ENCODE measurements at places on chromosomes 16 and 17. TPM values are rescaled to one million over a fixed set of nuclear protein-coding genes. Genes with fewer than 3 reads are reported as not detected.

OR3A3 gene
- total RNA-seq: not detected

CACNG4 gene
- total RNA-seq: not detected

DNA sequence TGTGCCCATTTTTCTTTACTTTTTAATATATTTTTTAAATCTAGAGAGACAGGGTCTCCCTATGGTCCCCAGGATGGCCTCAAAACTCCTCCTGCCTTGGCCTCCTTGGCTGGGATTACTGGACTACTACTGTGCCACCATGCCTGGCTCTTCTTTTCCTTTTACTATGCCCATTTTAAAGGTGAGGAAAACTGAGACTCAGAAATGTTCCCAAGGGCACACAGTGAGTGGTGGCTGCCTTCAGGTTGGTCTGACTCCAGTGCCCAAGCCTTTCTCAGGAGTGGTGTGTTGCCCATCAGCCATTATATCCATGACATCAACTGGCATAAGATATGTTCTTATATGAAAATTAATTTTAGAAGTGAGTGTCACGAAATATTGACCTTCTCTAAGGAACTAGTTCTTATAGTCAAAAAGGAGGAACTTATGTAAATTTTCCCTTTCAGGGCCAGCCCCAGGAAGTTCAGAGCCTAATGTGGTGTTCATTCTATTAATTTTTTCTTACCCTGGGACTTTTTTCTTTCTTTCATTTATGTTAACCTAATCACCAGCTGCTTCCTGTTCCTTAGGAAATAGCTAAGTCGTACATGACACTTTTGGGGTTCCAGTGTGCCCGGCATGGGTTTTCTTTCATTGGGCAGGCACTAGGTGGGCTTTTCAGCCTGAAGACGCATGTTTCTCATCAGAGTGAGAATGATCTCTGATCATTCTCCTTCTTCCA, 17.9 kb upstream of the SPN start:
- DNase-seq: no peak

TBC1D3K gene
- total RNA-seq: not detected

DNA sequence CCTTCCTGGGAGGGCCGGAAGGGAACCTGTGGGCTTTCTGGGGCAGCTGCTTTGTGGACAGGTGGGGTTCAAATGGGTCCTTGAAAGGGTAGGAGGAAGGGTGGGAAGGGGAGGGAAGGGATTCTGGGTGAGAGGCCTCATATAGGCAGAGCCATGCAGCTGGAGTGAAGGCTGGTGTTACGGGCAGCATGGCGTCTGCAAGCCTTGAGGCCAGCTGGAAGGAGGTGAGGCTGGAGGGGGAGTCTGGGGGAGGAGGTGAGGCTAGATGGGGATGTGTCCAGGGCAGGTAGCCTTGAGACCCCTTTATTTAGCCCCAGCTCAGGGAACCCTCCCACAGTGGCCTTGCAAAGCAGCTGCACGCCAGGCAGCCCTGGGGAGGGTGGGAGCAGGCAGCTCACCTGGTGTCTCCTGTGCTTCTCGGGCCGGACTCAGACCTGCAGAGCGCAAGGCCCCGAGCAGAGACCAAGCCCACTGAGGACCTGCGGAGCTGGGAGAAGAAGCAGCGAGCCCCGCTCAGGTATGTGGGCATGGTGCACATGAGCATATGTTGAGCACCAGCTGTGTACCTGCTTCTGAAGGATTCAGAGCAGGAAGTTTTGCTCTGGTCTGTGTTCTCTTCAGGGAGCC, 50.6 kb downstream of the SNX20 start:
- DNase-seq: no peak

- DNase-seq: peak; percentile 5
Observed at GRCh38 chr17:66711401-66711800, 123.5 kb upstream of the CACNG5 start.

DNA sequence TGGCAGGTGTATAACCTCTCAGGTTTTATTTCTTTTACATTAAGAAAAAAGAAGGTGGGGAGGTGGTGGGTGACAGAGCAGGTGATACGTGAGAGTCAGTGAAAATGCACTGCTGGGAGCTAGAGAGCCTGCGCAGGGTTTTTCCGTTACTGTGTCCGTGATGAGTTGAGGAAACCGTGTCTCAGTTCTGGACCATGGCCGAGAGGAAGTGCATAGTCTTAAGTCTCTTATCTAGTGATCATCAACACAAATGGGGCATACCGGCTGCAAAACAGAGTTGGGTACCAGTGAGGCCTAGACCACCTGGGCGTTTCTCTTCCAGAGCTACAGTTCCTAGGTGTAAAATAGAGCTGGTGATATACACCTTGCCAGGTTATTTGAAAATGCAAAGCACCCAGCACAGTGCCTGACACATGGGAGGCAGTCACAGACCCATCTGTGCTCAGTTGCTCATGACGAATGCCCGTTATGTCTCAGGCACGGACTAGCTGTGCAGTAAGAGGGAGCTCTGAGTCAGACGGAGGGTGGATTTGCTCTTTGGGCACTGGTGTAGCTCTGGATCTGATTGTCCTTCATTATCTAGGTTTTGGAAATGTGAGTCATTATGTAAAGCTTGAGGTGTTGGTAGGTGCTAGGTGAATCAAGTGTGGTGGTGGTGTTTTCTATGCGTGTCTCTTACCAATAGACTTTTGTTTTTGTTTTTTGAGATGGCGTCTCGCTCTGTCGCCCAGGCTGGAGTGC, 60.9 kb downstream of the RPTOR start:
- no peak for DNase-seq

DNA sequence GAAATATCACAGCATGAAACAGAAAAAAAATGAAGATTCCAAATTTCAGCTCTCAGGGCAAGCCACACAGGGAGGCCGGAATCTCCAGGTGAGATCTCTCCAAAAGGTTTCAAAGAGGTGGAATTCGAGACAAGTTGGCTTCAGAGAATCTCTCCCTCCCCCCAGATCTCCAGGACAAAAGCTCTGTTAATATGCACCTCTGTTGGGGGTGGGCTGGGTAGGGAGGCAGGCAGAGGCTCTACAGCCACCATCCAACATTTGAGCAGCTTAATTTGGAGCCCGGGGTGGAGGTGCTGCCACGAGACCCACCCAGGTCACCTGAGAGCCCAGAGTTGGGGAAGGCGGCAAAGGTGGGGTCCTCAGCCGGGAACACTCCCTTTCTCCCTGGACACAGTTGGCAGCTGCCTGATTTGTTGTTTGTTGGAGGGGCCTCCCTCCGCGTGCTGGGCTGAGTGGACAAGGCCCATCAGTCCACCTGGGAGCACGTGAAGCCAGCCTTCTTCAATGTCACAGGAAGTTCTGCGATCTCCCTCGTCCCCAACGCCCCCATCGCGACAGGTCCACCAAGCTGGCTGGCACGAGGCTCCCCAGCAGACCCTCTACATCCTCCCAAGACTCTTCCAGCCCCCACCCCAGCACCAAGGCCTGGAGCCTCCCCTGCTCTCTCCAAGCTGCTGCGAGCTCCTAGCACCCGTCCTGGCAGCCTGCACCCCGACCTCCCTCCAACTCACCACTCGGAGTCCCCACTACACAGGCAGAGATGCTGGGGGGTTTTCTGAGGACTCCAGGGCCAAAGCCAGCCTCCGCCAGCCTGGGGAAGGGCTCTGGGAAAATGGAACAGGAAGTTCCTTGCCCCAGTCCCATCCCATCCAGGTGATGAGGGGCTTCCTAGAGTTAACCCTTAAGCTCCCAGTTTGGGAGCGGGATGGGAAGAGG, at the start of gene ZSCAN10:
TSS of gene ZSCAN10 (minus strand) at position 836 of the 936 bp plus-strand sequence. CDS start 6,357 bp downstream, outside the sequence.
- no peak for DNase-seq

GRCh38 chr16:27677263-27677662, 127.3 kb downstream of the KATNIP start:
- DNase-seq: no peak

DNA sequence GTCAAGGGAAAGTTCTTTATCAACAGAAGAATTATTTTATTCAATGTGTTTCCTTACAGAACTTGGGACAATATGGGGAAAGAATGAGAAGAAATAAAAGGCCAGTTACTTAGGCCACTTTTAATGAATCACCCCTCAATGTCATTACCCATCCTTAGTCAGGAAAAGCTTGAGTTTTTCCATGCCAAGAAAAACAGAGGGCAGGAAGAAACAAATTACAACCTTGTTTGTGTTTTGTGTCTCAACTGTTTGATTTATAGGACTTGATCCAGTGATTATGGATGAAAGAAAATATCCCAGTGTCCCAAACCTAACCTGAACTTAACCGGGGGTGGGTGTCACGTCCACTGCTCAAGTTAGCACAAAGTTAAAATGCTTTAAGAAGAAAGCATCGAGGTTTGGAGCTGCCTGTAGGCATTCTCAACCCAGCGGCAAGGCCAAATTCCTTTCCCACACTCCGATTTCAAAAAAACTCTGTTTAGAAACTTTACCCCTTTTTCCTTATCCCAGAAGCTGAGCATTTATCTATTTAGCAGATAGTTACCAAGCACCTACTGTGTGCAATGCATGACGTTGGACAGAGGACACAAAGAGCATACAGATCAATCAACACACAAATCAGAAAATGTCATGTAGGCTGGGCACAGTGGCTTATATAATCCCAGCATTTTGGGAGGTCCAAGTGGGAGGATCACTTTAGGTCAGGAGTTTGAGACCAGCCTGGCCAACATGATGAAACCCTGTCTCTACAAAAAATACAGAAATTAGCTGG, 14.0 kb upstream of the CYB5B start:
- DNase-seq: no peak

OTOP3 gene
- not detected for total RNA-seq

- no peak for DNase-seq
Observed at GRCh38 chr17:16442594-16443510, 27.5 kb downstream of the TRPV2 start.

DNA sequence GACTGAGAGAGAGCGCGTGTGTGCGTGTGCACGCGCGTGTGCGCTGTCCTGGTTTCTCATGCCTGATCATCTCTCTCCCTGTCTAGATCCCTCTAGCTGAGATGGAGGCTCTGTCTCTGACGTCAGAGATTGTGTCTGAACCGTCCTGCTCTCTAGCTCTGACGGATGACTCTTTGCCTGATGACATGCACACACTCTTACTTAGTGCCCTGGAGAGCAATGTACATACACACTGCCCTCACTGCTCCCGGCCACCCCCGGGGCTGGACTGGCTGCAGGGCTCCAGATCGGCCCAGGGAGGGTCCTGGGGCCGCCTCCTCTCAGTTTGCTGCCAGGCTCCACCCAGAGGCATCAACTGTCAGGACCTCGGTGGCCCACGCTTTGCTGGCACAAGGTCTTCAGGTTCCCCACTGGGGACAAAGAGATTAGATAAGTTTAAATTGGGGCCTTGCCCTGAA, 13.1 kb upstream of the ABCC3 start:
- DNase-seq: no peak

- DNase-seq: no peak
Observed at GRCh38 chr17:59832883-59833379, 59.8 kb downstream of the TUBD1 start.

DNA sequence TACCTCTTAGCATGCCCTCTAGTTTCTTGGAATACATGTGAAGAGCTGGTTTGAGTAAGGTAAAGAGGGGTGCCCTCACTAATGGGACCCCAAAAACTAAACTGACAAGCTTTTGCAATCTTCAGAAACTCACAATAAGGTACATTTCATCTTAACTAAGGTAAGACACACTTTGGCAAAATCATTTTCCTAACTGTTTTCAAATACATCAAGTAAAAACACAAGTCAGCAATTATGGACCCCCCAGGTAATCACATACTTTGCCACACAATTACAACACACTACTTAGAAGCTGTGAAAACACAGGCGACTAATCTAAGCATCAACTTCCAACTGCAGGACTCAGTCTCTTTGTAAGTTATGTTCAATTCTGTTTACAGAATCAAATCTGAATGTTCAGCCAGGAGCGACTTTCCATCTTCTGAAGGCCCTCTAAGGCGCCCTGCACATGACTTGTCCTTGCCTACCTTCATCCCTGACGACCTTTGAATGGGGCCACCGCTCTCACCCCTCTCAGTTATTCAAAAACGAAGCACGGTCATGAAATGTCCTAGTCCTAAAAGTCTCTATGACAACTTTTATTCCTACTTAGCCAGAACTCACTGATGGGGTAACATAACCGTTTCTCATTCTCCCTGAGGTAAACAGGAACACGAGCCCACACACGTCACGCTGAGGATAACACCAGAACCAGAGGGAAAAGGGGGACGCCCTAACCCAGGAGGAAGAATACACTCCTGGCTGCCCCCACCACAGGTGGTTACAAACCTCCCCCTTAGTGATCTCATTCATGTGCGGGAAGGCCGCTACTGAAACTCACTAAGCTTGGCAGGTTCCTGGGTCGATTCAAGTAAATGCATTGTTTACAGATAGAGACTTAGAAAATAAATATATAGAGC, 5.5 kb downstream of the CREBBP start:
- no peak for DNase-seq

DNA sequence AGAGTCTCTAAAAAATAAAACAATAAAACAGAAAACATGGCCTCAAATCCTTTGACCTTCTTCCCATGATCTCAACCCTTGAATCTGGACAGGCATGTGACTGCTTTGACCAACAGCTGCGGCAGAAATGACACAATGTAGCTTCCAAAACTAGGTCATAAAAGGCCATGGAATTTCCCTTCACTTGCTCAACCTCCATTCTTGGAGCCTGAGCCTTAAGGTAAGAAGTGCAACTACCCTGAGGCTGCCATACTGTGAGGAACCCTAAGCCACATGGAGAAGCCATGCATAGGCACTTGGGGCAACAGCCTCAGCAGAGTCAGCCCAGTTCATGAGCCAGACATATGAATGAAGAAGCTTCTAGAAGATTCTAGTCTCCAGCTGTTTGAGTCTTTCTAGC, 75.7 kb upstream of the BRD7 start:
- DNase-seq: no peak

GRCh38 chr17:61645920-61646319, 54.9 kb upstream of the NACA2 start:
- no peak for DNase-seq

GRCh38 chr17:73770115-73770848, 126.0 kb upstream of the SDK2 start:
- peak; percentile 93 for DNase-seq

GRCh38 chr16:15979801-15980200, 30.4 kb downstream of the ABCC1 start:
- no peak for DNase-seq

CMTM1 gene
- total RNA-seq: 2.1 TPM

- DNase-seq: no peak
Observed at GRCh38 chr17:2211661-2212399, 91.8 kb downstream of the SMG6 start.

- DNase-seq: peak; percentile 58
Observed at GRCh38 chr17:48027322-48027981, 10.1 kb downstream of the COPZ2 start.

- no peak for DNase-seq
Observed at GRCh38 chr17:69717214-69717613, 302.7 kb downstream of the MAP2K6 start.

DNA sequence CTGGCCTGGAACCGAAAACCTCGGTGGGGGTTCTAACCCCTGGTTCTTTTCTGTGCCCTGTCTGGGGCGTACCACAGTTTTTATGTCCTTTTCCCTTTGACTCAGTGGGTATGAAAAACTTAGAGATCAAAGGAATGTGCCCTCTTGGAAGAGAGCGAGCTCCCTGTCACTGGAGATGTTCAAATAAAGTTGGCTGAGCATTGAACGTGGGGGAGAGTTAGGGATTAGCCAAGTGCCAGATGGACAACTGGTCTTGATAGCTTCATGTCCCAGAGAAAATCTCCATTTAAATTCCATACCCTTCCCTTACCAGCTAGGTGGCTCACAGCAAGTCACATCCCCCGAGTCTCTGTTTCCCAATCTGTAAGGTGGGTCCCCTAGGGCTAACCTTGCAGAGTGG, 9.5 kb downstream of the ADGRG1 start:
- no peak for DNase-seq

Data from posterior vena cava (tissue), 2 donors.